C1 segment of cervical spinal cord (tissue), 14 donors: ENCODE measurements at places on chromosomes 5 and 9.
A peak's percentile ranks its signal among the peaks of the same experiment; 100 is the strongest.

DNA sequence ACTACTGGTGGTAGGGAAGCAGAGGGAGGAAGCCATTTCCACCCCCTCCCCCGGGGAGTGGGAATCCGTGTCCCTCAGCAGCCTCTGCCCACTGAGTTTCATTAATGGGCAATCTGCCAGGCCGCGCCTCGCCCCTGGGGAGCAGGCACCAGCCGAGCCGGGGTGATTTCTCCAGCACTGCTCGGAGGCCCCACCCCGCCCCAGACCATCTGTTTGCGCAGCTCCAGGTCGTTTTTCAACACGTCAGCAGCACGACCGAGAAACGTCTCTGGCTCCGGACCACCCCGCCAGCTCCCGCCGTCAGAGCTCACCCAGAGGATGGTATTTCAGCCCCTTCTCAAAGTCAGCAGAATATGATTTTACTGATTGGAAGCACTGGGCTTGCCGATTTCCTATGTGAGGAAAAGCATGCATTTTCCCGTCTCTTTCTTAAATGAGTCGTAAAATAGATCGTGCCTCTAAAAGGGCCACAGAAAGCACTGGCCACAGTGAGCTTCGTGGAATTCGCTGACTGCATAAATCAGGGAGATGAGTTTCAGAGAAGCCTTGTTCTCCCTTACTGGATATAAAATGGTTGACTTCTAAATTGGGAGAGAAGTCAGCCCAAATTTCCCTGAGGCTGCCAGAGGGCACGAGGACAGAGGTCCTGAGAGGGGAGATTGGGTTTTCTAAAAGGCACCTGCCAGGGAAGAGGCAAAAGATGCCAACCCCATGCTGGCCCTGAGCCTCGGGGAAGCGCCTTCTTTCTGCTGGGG lies 47.0 kb downstream of the OLFM1 start:
- no peak for DNase-seq

DNA sequence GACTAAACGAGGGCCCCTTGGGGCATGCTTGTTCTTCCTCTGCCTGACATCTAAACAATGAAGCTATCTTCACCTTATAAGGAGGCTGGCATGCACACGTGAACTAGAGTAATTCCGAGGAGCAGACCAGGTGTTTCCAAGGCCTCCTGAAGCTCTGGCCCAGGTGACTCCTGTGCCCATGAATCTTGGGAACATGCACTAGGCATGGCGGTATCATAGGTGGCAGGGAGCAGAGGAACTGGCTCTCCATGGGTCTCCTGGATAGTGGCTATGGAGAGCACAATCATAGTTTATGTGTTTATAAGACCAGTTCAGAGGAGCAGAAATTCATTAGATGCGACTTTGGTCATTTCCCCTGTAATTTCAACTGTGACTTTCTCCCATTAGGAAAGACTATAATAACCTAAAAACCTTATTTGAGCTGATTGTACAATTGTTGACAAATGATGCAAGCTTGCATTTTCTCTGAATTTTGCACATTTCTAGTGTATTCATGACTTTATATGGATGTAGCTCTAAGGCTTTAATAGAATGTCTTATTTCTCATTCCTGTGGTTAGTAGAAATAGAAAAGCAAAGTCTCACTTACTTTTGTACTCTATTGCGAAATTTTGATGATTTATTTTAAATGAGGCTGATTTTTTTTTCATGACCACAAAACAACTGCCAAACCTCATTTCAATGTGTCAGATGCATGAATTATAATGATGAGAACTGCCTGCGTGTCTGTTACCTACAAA lies 135.3 kb upstream of the RPS23 start:
- DNase-seq = no peak

DNA sequence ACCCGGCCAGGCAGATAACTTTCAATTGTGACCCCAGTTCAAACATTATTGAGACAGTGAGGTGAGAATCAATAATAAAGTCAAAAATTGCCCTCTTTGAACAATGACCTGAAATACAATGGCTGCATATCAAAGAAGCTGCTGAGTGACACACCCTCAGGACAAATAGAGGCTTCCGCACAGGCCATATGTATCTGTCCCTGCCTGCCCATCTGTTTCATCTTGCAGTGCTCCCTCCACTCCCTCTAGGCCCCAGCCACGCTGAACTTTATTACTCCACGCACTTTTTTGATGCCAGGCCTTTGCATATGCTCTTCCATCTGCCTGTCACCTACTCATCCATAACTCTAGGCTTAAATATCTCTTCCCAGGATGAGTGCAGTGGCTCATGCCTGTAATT lies 15.9 kb upstream of the PFDN1 start:
- DNase-seq = no peak

DNA sequence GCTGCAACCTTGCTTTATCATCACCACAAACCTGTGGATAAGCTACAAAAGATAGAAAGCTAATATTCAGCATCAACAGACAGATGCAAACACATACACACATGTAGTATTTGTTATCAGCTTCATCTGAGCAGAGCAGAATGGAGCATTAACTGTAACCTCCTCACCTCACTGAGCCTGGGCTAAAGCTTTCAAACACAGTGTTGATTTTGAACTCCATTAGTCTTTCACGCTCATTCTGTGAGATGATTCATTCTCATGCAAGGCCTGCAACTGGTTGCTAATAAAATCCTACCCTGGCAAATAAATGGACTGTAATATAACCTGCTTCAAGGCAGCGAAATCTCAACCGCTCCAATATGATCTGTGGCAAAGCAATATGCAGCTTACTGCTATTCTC lies 1360.6 kb upstream of the ACO1 start:
- no peak for DNase-seq

DNA sequence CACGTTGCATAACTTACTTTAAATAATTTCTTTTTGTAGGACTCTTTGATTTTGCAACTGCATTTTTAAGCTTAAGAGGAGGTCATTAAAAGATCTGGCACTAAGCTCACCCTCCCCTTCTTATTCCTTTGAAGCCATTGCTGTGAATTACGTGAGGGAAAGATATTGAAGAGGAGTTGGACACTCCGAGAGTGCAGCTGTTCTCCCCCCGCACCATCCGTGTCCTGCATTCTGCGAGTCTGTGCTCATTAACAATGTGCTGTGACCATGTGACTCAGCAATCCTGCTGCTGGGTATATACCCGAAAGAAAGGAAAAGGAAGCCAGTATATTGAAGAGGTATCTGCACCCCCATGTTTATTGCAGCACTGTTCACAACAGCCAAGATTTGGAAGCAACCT lies 40.0 kb downstream of the NXNL2 start:
- DNase-seq = no peak

- no peak for DNase-seq
Observed at GRCh38 chr5:40027400-40027799, 602.6 kb upstream of the DAB2 start.

GRCh38 chr5:91123291-91123690 lies 259.8 kb downstream of the ARRDC3 start:
- no peak for DNase-seq

- DNase-seq = peak; percentile 64
Observed at GRCh38 chr5:16593013-16593412, 23.8 kb downstream of the RETREG1 start.

DNA sequence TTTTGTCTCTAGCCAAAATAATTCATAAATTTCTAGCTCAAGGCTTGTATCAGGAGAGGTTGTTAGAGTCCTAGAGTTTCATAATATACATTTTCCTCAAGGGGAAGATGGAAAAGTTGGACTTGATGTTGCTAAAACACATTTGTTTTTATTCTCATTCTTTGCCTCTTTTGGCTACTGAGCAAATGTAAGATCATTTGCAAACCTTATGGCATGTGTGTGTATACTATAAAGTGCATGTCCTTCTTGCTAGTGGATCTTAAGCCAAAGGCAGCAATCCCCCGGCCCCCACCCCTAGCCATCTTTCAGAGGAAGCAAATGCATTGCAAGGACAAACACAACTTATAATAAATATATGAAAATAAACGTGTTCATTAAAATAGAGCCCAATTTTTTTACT lies 43.0 kb downstream of the ADAMTSL1 start:
- no peak for DNase-seq

DNA sequence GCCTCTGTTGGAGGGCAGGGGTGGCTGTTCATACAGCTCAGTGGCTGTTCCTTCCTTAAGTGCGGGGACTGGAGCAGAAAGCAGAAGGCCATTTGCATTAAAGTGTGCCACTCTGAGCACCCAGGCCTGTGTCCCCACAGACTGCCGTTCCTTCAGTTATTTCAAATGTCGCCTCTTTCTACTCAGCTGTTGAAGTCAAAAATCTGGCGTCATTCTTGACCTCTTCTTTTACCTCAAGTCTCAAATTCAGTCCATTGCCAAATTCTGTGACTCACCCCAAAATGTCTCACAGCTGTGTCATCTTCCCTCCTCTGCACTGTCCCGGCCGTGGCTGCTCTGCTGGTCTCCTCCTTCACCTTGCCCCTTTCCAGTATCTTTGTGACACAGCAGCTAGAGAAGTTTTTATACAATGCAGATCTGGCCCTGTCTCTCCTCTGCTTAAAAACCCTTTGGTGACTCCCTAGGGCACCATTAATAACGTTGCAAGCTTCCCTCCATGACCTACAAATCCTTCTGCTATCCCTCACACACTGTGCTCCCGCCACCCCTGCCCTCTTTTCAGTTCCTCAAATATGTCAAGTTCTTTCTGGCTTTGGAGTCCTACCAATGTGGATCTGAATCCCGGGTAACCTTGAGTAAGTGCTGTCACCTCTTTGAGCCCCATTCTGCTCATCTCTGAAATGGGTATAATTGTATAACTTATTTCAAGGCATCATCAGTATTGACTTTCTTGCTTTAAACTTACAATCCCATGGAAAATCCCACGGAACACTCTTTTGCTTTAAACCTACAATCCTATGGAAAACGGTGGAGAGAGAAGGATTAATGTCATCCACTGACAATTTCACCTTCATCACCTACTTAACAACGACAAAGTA lies 98.3 kb upstream of the BOD1 start:
- DNase-seq = no peak

DNA sequence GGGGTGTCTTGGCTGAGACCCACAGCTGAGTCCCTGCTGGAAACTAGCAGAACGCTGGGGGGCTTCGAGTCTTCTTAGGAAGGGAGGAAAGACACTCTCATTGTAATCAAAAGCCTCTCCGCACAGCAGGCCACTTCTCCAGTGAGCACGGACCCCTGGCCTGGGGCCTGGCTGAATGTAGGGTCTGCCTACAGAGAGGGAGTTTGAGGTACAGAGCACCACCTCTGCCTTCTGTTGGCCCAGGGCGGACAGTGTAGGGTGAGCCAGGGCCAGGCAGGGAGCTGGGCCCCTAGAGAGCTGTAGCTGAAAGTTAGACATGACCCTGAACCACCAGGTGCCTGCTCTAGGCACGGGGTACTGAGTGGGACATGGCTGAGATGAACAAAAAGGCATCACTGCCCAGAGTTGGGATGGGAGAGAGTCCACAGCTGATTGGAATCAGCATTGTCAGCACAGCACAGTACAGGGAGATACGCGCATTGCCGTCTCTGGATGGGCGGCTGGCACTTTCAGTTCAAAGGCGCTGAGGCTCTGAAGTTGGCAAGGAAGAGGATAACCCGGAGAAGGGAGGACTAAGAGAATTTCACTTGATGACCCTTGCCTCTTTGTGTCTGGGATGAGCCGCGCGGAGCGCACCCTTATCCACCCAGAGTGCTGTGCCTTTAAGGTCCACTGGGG lies 363 bp upstream of the SLC25A48 start:
- DNase-seq = no peak

DNA sequence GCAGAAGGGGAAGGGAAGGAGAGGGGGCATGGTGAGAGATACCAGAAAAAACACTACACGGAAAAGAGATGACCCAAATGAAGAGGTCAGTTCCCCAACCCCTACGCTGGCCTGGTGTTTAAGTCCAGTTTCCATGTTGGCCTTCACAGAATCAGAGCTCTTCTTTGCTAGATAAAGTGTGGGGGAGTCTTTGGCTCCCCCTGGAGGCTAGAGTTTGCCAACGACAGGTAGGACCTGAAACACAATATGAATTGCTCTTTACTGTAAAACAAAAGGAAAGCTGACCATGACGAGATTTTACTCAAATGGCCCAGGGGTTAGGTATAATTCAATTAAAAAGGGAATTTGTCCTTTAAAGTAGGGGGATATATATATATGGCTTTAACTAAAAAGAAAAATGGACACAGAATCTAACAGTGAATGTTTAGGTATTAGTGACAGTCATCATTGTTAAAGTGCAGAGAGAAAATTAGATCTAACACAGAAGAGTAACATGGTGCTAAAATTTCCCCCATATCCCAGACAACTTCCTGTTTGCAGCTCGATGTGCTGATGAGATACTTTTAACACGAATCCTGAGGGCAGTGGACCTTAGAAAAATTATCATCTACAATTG lies 92.0 kb downstream of the SV2C start:
- DNase-seq = no peak

DNA sequence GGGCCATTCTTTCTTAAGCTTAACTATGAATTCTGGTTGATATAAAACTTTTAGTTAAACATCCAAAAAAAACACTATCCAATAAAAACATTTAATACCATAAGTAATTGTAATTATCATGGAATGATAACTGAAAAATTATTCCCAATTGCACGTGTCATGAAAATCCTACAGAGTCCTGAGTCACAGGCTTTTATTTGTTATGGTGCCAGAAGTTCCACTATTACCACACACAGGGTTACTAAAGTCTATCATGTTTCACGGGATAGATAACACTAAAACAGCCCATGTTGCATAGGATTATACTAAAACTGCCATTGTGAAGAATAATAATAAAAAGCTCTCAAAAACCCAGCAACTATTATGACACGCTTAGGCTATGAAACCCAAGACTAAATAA lies 1381.8 kb downstream of the EFNA5 start:
- DNase-seq = no peak

DNA sequence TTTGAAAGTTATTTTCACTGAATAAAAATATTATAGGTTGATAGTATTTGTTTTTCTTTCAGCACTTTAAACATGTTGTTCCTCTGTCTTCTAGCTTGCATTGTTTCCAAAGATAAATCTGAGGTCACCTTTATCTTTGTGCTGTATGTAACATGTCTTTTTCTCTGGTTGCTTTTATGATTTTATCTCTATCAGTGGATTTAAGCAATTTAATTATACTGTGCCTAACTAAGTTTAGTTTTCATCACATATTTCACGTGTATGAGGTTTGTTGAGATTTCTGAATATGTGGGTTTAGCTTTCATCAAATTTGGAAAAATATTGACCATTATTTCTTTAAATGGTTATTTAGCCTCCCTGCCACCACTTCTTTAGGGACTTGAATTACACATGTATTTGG lies 214.5 kb downstream of the SNX18 start:
- DNase-seq = no peak

DNA sequence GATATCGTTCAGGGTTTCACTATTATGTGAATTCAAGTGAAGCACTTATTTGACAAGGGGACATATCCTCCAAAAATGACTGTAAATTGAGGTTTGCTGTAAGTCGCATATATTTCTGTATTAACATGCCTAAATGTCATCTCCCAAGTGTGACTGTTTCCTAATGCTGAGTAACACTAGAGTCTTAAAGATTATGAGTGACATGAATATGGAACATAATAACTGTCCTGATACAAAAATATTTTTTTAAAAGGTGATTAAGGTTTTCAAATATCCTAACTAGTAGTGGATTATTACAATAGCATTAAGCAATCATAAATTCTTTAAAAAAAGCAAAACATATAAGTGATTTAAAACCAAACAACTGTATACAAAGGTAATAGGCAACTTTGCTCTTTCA lies 3.6 kb downstream of the NFIB start:
- no peak for DNase-seq

GRCh38 chr9:90795871-90796317 lies 5.7 kb upstream of the SYK start:
- no peak for DNase-seq

GRCh38 chr5:157279605-157280239 lies 13.8 kb downstream of the CYFIP2 start:
- DNase-seq = no peak
